ENCODE measurements at places on chromosomes 2 and 18.

- peak; percentile 63 for DNase-seq
Observed at GRCh38 chr18:33578518-33579348, 714 bp downstream of the ASXL3 start.

GRCh38 chr2:75710220-75710576, 517 bp downstream of the GCFC2 start:
- DNase-seq: no peak

DNA sequence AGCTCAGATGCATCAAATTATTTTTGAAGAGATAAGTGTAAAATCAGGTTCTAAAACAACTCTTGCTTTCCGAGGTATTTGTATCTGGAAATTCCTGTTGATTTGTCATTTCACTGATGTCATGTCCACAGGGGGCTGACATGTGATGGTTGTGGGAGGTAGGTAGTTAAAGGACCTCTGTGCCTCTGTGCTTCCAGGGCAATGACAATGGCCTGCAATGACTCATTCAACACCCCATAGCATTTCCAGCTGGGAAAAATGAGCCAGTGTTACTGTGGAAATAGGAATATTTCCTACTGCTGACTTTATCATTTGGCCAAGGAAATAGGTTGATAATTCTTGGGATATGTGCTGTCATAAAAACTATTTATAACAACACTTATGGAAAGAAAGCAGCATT, 86.2 kb upstream of the CCDC195 start:
- DNase-seq: no peak

DNA sequence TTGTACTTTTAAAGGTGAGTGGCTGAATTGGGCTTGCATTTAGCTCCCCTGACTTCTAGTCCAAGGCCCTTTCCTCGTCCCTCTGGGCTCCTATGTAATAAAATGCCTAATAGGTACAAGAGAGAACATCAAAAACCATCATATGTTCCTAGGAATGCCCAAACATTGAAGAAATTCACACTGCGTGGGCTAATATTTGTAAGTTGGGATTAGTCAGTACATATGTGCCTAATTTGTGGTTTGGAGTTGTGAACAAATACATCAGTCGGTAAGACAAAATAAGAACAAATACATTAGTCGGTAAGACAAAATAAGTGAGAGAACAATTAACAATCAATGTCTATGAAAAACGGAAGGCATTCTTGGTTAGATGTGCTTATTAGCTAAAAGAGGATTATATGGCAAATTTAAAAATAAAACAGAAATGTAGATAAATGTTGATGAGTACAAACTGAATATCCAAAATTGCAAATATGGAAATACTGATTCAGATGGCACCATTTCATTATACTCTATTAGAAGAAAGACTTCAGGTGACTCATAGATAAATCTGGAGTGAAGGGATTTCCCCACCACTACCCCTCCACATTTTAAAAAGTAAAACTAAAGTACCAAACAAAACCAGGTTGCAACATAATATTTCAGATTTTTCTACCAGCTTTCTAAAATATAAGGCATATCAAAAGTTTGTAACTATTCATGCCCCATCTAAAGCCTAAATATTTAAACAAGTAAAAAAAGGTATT, 325.4 kb downstream of the ZEB2 start:
- DNase-seq: no peak

- no peak for DNase-seq
Observed at GRCh38 chr2:60416221-60417008, 137.0 kb downstream of the BCL11A start.

GRCh38 chr2:218306184-218306920, 14.0 kb upstream of the TMBIM1 start:
- DNase-seq: peak; percentile 3
